ENCODE measurements at places on chromosomes 12 and 14.

DNA sequence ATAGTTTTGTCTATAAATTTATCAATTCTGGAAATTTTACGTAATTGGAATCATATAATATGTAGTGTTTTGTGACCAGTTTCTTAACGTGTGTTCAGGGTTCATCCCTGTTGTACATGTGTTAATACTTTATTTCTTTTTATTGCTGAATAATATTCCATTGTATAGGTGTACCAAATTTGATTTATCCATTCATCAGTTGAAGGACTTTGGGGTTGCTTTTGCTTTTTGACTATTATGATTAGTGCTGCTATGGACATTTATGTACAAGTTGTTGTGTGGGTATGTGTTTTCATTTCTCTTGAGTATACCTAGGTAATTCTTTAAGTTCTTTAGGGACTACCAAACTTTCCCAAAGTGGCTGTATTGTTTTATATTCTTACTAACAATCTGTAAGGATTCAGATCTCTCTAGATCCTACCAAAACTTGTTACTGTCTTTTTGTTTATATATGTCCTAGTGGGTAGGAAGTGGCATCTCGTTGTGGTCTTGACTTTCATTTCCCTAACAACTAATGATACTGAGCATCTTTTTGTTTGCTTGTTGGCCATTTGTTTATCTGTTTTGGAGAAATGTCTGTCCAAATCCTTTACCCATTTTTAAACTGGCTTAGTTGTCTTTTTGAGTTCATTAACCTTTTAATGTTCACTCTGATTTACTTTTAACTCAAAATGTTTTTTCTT lies 14.9 kb downstream of the VRK1 start:
- DNase-seq, result no peak

DNA sequence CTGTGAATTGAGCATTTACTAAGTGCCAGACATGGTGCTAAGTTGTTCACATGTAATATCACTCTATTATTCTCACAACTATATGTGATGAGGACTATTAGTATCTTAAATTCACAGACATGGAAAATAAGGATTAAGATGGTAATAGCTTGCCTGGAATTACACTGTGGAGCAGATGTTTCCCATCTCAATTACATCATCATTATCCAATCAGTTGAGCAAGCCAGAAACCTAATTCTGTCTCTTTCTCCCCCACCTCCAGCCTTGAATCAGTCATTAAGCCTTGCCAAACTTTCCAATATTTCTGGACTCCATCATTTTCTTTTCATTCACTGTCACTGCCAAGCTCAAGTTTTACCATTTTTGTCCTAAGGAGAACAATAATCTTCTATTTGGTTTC lies 287.8 kb upstream of the KITLG start:
- DNase-seq, result no peak

DNA sequence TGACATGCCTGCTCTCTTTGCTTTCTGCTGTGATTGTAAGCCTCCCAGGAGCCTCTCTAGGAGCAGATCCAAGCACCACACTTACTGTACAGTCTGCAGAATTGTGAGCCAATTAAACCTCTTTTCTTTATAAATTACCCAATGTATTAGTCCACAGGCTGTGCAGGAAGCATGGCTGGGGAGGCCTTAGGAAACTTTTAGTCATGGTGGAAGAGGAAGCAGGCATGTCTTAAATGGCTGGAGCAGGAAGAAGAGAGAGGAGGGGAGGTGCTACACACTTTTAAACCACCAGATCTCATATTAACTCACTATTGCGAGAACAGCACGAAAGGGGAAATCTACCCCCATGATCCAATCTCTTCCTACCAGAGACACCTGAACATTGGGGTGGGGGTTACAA lies 108.9 kb downstream of the DERA start:
- peak; percentile 31 for DNase-seq

DNA sequence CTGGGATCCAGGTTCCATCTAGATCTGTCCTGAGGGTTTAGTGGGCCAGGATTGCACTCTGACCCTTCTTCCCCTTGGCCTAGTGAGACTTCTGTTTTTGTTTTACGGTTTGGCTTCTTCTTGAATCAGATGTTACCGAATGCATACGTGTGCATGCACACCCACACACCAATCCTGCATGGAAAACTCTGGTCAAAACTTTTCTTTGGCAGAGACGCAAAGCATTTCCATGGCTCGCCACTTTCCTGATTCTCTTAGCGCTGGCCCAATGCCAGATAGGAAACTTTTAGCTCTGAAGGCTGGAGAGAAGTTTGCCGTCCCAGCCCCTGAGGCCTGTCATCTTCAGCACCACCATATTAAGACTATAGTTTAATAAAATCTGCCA lies 67.4 kb upstream of the ACTN1 start:
- no peak for DNase-seq

- DNase-seq, result peak; percentile 50
Observed at GRCh38 chr12:113479590-113480335, 8.1 kb upstream of the LHX5 start.

- DNase-seq, result no peak
Observed at GRCh38 chr12:95615749-95616148, 64.5 kb upstream of the USP44 start.

DNA sequence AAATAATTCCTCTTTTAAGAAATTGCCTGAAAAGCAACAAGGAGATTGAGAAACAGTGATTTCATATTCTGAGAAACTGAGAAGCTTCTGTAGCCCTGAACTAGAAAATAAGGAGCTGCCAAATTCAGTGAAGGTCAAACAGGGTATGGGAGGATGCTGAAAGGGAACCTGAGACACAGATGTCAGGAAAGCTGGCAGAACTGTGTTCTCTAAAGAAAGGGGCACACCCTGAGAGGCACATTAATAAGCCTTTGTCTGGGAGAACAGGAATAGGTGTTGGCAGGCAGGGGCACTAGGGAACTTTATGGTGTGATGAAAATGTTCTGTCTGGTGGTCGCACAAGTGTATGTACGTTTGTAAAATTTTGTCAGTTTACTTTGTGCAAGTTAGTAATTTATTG lies 29.6 kb downstream of the VRK1 start:
- DNase-seq, result no peak

DNA sequence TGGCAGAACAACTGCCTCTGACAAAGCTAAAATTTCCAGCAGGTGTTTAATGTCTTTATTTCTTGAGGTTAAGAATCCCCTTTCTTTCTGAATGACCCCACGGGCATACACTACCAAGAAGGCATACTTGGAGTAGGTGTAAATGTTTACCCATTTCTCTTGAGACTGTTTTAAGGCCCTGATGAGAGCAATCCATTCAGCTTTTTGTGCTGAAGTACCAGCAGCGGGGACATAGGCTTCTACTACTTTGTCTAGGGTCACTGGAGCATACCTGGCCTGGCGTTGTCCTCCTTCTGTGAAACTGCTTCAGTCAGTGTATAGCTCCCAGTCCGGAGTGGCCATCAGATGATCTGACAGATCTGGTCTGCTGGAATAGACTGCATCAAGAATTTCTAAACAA lies 22.7 kb downstream of the ANG start:
- DNase-seq, result no peak

DNA sequence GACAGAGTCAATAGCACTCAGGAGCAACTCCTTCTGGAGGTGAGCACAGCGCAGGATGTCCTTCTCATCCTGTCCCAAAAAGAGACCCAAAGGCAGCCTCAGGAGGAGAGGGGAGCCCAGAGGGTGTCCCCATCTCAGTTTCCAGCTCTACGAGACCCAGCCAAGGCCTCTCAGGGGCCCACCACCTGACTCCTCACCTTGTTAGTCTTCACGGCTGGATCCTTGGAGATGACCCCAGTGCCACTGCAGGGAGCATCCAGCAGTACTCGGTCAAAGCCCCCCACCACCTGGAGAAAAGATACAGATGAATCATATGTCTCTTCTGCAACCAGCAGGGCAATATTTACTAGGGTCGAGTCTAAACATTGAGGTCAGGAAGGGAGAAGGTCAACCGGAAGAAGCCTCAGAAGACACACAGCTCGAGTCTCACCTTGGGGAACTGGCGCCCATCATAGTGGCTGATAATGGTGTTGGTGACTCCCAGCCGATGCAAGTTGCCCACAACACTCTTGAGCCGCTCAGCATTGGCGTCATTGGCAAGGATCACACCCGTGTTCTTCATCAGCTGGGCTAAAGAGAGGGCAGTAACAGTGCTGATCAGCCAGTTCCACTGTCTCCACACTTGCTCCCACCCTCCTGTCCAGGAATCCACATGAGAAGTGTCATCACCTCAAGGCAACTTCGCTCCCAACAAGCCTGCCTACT lies 4.8 kb upstream of the IFFO1 start:
- DNase-seq, result no peak

DNA sequence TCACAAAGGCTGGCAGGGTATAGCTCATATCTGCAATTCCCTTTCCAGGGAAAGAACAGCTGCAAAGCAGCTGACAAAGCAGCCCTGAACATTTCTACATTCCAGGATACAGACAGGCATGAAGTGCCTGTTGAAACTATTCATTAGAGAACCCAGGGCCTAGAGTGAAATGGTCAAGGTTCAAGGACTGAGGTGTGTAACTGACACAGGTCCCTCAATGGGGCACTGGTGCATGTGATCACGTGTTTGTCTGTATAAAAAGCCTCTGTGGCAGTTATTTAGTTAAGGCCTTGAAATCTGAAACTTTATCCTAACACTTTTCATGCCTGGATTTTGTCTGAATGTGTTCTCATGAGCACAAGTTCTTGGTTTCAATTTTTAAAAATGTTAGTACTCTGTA lies 47.1 kb downstream of the GIT2 start:
- DNase-seq, result no peak

All from suppressor macrophage treated with lipopolysaccharide for 4 hours (primary cell).